Germinal center (tissue), 1 donor: ENCODE measurements at places on chromosomes 3 and 15.

GRCh38 chr3:44814751-44815150 is 47.0 kb upstream of the TMEM42 start:
- no peak for DNase-seq

GRCh38 chr3:23991306-23991682 is 46.2 kb downstream of the NR1D2 start:
- DNase-seq = no peak

GRCh38 chr15:38401106-38401505 is 52.8 kb upstream of the FAM98B start:
- DNase-seq = no peak

GRCh38 chr15:64895285-64896065 is 16.2 kb upstream of the ANKDD1A start:
- DNase-seq = peak; percentile 68

DNA sequence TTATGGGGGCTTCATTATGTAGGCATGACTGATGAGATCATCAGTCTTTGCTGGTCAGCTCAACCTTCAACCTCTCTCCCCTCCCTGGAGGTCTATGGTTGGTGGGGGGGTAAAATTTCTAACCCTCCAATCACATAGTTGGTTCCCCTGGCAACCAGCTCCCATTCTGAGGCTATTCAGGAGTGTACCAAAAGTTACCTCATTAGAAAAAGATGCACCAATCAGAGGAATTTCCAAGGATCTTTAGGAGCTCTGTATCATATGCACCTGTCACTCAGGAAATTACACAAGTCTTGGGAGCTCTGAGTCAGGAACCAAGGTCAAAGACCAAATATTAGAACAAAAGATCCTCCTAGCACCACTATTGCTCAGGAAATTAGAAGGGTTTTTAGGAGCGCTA is 21.4 kb upstream of the LEO1 start:
- no peak for DNase-seq

GRCh38 chr3:112365636-112366035 is 32.7 kb downstream of the CD200 start:
- DNase-seq = no peak

GRCh38 chr3:155135003-155135402 is 54.9 kb downstream of the MME start:
- no peak for DNase-seq

- DNase-seq = no peak
Measured at GRCh38 chr3:125062904-125063618, 7.3 kb upstream of the HEG1 start.

DNA sequence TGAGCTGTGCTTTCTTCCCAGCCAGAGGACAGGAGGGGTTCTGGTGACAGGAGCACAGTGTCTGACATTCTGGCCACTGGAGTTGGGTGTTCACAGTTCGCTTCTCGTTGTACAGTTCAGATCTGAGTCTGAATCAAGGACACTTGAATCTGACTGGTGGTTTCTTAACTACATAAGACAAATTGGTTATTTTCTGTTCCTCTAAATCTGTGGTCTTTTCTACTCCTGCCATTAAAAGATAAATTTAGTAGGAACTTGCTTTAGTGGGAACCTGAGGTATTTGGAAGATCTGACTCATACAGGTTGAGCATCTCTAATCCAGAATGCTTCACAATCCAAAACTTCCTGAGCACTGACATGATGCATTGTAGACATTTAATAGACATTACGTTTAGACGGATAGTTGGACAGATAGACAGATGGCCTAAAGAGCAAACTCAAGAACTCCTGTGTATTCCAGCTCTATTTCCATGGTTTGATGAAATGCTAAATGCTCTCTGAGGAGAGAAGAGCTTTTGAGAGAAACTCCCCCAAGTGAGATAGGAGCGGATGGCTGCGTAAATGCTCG is 71.0 kb downstream of the CCK start:
- DNase-seq = no peak

DNA sequence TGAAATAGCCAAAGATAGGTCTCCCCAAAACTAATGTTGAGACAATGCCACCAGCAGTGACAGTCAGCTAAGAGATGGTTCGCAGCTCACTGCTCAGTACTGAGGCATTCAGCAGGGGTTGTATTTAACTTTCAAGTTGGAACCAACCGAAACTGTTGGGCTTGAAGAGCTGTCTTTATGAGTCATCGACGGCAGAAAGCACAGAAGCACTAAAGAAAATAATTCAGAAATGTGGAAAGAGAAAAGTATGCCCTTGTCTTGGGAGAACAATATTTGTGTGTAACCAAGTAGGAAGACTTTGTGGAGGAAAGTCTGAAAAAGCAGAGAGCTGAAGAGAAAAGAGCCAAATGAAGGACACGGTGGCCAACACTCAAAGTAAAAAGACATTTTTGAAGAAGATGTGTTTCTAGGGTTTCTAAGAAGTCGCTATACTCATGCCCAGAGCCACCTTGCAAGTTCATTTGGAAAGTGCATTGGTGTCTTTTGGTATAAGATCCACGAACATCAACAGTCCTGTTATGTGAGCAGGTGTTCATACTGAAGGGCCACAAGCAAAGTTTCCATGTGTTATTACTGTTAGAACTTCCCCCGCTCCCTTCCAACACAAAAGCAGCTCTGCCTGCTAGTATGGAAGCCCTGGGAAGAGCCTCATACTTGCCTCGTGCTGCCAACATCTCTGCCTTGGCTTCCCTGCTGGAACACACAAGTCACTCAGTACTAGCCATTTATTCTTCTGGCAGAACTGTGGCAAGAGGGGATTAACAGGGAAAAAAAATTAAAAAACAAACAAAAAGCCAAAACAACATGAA is 4.1 kb upstream of the RARB start:
- no peak for DNase-seq

- no peak for DNase-seq
Measured at GRCh38 chr3:158780766-158781165, 21.1 kb upstream of the MFSD1 start.

- DNase-seq = no peak
Measured at GRCh38 chr3:41144631-41145030, 54.7 kb upstream of the CTNNB1 start.

DNA sequence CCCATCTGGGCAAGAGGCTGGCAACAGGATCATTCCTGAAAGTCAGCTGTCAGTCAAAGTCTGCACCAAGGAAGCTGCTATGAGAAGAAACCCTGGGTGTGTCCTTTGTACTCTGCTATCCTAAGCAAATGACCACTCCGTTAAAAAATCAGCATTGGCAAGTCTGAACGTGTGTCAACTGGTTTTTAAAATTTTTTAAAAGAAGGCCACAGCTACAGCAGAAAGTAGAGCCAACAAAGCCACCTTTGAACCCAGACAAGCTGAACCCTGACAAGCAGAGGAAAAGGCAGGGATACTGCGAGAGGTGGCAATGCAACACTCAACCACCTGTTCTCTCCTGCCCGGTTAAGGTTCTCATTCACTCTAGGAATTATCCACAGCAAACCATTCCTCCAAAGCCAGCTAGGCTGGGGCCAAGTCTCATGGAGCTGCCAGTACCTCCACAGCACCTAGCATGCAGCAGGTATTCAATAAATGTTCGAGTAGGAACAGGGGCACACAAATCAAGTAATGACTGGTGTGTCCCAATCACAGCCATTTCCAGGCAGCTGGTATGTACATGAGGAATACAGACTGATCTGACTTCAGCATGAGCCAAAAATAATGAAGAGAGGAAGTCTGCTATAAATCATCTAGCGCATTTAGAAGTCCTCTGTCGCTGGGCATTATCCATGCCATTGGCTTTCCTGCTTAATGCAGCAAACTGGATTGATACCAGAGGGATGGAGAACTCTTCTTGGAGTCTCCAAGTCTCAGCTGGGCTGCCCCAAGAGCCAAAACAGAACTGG is 76.0 kb downstream of the ADCY5 start:
- DNase-seq = no peak

DNA sequence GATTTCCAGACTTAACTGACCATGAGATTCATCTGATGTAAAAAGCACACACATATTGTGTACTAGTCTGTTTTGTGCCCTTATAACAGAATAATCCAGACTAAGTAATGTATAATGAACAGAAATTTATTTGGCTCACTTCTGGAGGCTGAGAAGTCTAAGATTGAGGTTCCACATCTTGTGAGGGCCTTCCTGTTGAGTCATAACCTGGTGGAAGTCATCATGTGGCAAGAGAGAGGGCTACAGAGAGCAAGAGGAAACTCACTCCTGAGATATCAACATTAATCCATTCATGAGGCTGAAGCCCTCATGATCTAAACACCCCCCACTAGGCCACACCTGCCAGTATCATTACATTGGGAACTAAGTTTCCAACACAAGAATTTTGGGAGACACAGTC is 977.6 kb downstream of the MCTP2 start:
- no peak for DNase-seq

- DNase-seq = no peak
Measured at GRCh38 chr3:147130461-147130860, 275.9 kb downstream of the ZIC4 start.

DNA sequence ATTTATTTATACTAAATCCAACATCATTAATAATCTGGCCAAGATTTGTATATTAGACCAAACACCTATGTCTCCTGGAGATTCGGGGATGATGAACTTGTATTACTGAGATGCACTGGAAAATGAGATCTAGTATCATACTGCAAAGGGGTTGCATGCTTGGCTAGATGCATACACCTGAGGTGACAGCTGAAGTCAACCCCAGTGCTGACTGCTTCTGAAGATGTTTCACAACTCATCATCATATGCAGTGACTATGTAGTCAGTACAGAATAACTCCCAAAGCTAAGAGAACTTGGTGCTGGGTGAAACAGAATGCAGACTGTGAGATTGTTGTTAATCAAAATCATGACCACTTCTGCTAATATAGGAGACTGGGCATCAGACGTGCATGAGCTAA is 1114.2 kb downstream of the NSUN3 start:
- no peak for DNase-seq

GRCh38 chr3:121529308-121529707 is 16.5 kb downstream of the POLQ start:
- no peak for DNase-seq

DNA sequence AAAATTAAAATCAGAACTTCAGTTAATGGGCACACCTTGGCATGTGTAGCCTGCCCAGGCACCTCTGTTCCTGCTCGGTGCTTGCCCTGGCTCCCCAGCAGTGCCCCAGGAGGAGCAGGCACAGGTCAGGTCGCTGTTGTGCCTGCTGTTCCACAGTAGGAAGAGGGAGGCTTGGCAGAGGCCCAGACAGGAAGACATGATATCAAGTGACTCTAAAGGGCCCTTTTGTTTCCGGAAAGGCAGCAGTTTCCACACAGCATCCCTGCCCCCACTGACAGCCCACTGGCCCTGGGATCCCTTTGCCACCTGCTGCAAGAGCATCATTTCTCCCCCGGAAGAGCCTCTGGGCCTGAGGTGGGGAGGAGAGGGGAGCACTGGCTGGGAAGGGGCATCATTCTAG is 40.5 kb upstream of the HES1 start:
- DNase-seq = no peak

- no peak for DNase-seq
Measured at GRCh38 chr3:152558386-152558785, 276.5 kb upstream of the P2RY1 start.

DNA sequence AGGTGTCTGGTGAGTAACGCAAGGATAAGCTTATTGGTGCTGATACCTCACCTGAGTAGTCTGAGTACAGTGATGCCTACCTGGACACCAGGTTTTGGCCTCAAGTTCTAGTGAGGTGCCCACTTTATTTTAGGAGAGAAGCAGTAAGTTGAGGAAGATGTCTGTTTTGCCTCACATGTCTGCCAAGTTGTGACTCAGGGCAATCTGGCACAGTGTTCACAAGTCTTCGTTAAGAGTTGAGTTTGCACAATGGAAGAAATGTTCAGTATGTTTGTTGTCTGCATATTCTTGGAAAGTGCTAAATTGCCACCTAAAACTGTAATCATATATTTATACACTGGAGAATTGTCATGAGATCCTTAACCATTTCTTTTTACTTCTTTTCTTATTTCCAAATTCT is 122.2 kb downstream of the KCNH8 start:
- DNase-seq = no peak

DNA sequence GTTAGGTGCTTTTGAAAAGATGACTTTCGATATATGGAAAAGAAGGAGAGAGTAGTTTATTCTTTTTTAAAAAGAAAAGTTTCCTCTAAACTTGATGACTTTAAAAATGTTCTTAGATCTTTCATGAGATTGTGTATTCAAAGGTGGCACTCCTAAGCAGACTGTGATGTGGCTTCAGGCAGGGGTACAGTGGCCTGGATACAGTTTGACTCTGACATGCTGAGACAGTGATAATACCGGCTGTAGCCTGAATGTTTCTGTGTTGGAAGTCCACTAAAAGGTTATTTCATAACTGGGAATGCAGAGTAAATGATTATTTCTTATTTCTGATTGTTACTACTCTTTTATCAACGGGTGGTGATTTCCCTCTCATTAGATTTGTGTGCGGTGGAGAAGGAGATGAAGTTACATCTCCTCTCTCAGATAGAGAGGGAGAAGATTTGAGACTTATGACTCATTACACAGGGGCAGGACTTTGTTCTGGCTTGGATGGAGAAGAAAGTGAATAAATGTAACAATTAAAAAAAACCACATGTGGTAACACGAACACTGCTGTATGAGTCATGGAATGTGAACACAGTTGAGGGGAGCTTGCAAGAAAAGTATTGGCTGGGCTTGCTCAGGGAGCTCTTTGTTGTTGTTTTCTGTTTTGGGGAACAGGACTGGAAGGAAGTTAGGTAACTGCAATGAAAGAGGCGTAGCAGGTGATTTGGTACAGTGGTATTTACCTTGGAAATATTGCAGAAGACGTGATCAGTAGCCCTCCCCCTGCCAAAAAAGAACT is 21.6 kb downstream of the SPTSSB start:
- DNase-seq = no peak

GRCh38 chr3:187286467-187287059 is 5.0 kb downstream of the MASP1 start:
- no peak for DNase-seq

GRCh38 chr3:138049157-138049919 is 39.4 kb downstream of the CLDN18 start:
- no peak for DNase-seq

DNA sequence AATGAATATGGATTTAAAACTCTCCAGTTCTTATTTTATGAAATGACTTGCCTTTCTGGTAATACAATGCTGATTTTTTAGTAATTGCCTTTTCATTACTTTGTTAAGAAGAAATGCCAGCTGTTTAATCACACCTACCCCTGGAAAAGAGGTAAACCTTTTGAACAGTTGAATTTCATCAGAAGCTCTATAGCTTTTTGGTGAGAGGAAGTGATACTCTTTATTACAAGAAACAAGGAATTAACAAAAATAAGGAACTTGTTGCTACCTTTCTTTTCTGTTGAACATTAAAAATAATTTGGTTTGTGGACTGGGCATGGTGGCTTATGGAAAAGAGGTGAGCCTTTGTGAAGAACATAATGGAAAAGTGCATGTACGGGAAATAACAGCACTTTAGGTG is 19.7 kb downstream of the BLOC1S6 start:
- DNase-seq = peak; percentile 40
